ENCODE measurements at places on chromosomes 3 and 15.

DNA sequence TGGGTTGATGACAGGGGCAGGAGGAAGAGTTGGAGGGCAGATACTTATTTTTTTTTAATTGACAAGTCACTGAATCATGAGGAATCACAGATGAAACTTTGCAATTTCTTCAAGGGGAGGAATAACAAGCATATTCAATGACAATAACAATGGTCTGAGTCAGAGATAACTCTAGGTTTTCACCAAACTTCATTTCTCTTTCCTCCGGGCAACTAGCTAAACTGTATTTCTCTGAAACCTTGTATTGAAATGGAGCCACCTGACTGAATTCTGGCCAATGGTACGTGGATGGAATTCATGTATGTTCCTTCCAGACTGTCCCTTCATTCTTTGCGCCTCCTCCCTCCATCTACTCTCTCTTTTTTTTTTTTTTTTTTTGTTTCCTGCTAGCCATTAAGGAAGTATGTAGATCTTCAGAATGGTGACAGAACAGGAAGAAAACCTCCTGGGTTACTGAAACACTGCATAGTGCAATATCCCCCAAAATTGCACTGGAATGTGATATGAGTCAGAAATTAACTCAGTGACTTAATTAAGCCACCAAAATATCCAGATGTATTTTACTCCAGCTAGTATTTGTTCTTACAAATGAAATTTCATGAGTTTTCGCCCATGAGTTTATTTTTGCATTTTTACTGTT, 495.4 kb downstream of the OTOL1 start:
- H3K4me1 ChIP-seq, result no peaks in the 10 kb centered on the region
- H3K4me3 ChIP-seq, result no peak overlapping the region
- H3K27me3 ChIP-seq, result no peaks in the 10 kb centered on the region
- no peaks in the 10 kb centered on the region for H3K36me3 ChIP-seq
- DNase-seq, result no peak

DNA sequence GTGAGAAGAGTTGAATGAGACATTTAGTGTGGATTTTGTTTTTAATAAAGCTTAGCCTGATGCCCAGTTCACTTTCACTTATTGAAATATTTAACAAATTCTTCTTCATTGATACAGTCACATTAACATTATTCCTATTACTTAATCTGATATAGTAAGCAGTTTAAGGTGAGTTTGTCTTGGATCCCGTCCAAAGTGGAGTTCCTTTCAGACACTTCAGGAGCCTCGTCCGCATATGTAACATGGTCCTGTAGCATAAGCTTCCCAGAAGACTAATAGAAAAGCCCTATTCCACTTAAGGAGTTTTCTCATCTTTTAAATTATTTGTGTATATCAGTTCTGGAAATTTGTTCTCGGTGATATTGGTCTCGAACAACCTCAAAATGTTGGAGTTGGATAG, 39.7 kb upstream of the MLF1 start:
- no peaks in the 10 kb centered on the region for H3K27me3 ChIP-seq
- H3K27ac ChIP-seq, result no peak overlapping the region
- H3K4me1 ChIP-seq, result no peaks in the 10 kb centered on the region
- no peak overlapping the region for H3K4me3 ChIP-seq
- no peak for DNase-seq

DNA sequence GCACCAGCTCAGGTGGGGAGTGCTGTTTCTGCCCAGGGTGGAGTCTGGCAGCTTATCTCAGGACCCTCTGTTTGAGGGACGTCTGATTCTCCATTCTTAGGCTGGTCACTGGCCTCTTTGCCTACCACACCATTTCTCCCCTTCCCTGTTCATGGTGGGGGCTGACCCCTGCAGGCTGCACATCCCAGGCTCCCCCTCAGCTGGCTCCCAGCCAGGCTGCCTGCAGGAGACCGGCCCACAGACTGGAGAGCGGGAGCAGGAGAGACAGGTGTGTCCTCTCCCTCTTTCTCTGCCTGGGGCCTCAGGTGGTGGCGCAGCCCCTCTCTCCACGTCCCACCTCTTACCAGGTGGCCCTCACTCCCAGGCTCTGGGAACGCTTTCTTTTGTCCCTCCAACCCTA, 60.8 kb downstream of the RAB11A start:
- no peaks in the 10 kb centered on the region for H3K4me1 ChIP-seq
- no peaks in the 10 kb centered on the region for H3K27me3 ChIP-seq
- H3K27ac ChIP-seq, result no peak overlapping the region
- no peaks in the 10 kb centered on the region for H3K36me3 ChIP-seq
- DNase-seq, result no peak
- H3K4me3 ChIP-seq, result no peak overlapping the region

- peaks cover 10% of the 10 kb centered on the region for H3K27me3 ChIP-seq
- H3K4me1 ChIP-seq, result no peaks in the 10 kb centered on the region
- DNase-seq, result no peak
Measured at GRCh38 chr15:69659454-69660050, 206.9 kb downstream of the RPLP1 start.

DNA sequence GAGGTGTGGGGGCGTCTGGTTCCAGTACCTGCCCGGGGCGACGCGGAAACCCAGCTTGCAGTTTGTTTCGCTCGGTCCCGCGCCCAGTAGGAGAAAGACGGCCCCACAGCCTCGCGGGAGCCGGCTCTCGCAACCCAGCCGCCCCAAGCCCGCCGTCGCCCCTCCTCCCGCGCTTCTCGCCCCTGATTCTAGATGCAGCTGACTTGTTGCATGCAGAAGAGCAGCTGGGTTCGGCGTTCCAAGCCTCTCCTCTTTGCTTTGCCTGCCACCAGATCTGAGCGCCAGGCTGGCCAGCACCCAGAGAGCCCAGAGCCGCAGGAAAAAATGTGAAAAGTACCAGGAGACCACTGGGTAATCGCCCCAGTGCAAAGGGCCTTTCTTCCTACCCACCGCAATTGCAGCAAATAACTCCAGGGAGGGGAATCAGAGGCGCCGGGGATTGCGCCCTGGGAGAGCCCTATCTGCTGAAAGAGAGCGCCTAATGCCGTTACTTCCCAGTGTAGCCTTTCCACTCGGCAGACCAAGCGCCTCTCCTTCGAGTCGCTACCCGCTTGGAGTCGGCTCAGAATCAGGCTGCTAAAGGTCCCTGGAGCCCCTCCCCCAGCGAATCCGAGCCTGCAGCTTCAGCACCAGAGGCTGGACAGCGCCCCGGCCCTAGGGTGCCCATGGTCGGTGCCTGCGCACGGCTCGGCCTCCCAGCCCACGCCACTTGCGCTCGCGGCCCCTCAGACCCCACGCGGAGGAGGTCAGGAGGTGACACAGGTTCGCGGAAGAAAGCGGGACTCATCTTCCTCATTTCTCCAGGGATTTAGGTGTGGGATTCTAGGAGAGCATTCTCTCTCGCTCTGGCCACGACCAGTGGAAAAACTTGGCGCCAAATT, 15.7 kb upstream of the AEN start:
- no peak overlapping the region for H3K27ac ChIP-seq
- no peaks in the 10 kb centered on the region for H3K36me3 ChIP-seq
- DNase-seq, result no peak

DNA sequence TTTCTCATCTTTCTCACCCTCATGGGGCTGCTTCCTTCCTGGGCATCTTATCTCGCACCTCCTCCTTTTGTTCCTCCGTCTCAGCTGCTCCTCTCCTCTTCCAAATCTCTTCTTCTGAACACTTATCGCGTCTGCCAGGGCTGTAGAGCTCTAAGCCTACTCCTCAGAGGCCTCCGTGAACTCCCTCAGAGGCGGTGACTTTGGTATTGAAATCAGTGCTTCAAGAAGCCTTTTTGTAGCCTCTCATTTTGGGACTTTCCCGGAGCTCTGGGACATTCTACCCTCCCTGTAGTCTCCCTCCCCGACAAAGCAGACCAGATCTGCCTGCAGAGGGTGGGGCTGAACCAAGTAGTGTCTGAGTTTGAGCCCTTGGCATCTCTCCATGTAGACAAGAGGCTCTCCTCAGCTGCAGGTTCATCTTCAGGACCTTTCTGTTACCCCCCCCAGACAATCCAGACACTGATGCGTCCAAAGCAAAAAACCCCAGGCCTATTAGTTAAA, 17.5 kb upstream of the CPNE9 start:
- H3K4me1 ChIP-seq, result no peaks in the 10 kb centered on the region
- no peak overlapping the region for H3K4me3 ChIP-seq

- H3K4me1 ChIP-seq, result peaks cover 4% of the 10 kb centered on the region
- no peak overlapping the region for H3K4me3 ChIP-seq
- H3K36me3 ChIP-seq, result peaks cover 27% of the 10 kb centered on the region
- no peak for DNase-seq
Measured at GRCh38 chr3:47443611-47443995, 32.1 kb downstream of the SCAP start.

DNA sequence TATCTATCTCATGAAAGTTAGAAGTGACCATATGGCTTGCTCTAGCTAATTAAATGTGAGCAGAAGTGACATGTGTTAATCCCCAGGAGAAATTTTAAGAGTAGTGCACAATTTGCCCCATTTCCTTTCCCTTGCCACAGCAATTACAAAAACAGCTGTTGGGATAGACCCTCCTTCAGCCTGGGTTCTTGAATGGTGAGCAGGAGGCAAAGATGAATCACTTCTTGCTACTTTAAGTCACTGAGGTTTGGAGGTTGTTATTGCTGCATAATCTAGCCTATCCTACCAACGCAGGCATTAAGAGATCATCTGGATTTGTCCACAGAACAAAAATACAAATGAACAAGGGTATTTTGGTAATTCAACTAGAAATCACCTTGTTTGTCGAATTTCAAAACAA, 51.7 kb upstream of the CAPN7 start:
- H3K36me3 ChIP-seq, result peaks cover 4% of the 10 kb centered on the region
- H3K27ac ChIP-seq, result no peak overlapping the region
- peaks cover 61% of the 10 kb centered on the region for H3K27me3 ChIP-seq
- peaks cover 8% of the 10 kb centered on the region for H3K4me1 ChIP-seq
- no peak overlapping the region for H3K4me3 ChIP-seq

DNA sequence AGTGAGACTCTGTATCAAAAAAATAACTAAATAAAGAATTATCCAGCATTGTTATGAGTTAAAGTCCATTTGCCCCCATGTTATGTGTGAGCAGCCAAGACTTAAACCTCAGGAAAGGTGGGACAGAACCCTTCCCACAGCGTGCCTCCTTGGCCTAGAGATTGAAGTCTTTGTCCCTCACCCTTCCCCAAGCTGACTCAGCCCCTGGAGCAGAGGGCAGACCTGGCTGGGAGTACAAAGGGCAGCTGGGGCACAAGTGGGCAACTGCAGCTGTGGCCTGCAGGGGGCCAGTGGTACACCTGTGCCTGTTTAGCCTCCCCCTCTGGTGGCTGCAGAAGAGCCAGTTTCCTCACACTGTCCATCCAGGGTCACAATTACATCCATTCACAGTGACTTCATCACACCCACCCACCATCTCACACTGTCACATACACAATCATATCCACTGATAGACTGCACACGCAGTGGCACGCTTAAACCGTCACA, 940 bp upstream of the ACY1 start:
- peak overlapping the region; percentile 98 for H3K4me3 ChIP-seq
- peak; percentile 62 for DNase-seq
- no peaks in the 10 kb centered on the region for H3K27me3 ChIP-seq
- peak overlapping the region; percentile 88 for H3K27ac ChIP-seq
- peaks cover 3% of the 10 kb centered on the region for H3K36me3 ChIP-seq
- peaks cover 30% of the 10 kb centered on the region for H3K4me1 ChIP-seq

- peaks cover 35% of the 10 kb centered on the region for H3K4me1 ChIP-seq
- no peak for DNase-seq
- H3K27me3 ChIP-seq, result peaks cover 27% of the 10 kb centered on the region
- H3K4me3 ChIP-seq, result no peak overlapping the region
- H3K27ac ChIP-seq, result no peak overlapping the region
Measured at GRCh38 chr15:62125773-62126172, 39.3 kb downstream of the C2CD4B start.

- no peaks in the 10 kb centered on the region for H3K27me3 ChIP-seq
- peak overlapping the region; percentile 64 for H3K4me3 ChIP-seq
- DNase-seq, result no peak
- peaks cover 63% of the 10 kb centered on the region for H3K4me1 ChIP-seq
Measured at GRCh38 chr3:71492974-71493771, 90.4 kb downstream of the FOXP1 start.

GRCh38 chr3:135874035-135874434, 91.5 kb upstream of the PPP2R3A start:
- no peaks in the 10 kb centered on the region for H3K4me1 ChIP-seq
- no peaks in the 10 kb centered on the region for H3K27me3 ChIP-seq
- no peak overlapping the region for H3K4me3 ChIP-seq
- H3K27ac ChIP-seq, result no peak overlapping the region
- H3K36me3 ChIP-seq, result no peaks in the 10 kb centered on the region
- DNase-seq, result no peak

DNA sequence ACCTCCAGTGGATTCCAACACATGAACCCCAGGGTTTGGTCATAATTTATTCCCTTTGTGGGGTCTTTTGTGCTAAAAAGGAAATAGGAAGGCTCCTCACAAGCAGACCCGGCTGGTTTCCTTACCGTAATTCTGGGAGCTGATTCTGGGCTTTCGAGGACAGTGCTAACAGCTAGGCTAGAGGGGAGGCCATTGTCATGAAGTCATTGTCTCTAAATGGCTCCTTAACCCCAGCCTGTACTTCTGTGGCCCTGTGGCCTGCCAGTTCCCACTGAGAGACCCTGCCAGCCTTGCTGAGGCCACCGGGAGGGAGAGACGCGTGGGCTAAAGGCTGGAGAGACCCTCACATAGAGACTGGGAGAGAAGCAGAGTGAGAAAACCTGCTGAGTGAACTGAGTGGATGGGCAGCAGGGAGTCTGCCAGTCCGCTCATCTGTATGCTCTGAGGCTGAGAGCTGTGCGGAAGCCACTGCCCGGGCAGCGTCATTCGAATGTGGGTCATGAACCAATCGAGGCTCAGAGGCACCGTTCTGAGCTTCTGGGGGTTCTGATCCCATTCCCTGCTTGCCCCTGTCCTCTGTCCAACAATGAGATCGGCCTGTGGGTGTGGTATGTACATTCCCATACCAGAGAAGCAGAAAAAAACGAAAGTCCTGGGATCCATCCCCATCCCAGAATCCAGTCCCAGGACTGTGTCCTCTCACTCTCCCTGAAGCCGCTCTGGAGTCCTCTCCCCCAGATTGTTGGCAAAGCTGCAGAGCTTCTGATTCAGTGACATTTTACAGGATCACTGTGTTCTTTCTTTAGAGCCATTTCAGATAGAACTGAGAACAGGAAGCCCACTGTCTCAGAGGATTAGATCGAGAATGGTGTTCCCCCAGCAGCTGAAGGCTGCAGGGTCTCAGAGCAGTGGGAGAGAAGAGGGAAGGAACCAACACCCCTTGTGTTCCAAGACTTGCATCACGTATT, 21.3 kb upstream of the DGKG start:
- DNase-seq, result no peak
- no peak overlapping the region for H3K27ac ChIP-seq
- H3K27me3 ChIP-seq, result peaks cover 3% of the 10 kb centered on the region

GRCh38 chr3:25156626-25157025, 271.4 kb upstream of the RARB start:
- no peak overlapping the region for H3K27ac ChIP-seq
- no peaks in the 10 kb centered on the region for H3K27me3 ChIP-seq
- no peaks in the 10 kb centered on the region for H3K4me1 ChIP-seq
- no peaks in the 10 kb centered on the region for H3K36me3 ChIP-seq
- DNase-seq, result no peak

- no peak for DNase-seq
- no peak overlapping the region for H3K27ac ChIP-seq
- peaks cover 34% of the 10 kb centered on the region for H3K4me1 ChIP-seq
- peaks cover 71% of the 10 kb centered on the region for H3K27me3 ChIP-seq
- no peaks in the 10 kb centered on the region for H3K36me3 ChIP-seq
- H3K4me3 ChIP-seq, result no peak overlapping the region
Measured at GRCh38 chr3:193968380-193968974, 167.5 kb upstream of the HES1 start.

- no peaks in the 10 kb centered on the region for H3K36me3 ChIP-seq
- no peak for DNase-seq
- no peak overlapping the region for H3K27ac ChIP-seq
- no peak overlapping the region for H3K4me3 ChIP-seq
- H3K4me1 ChIP-seq, result no peaks in the 10 kb centered on the region
Measured at GRCh38 chr3:178777718-178778411, 241.6 kb downstream of the KCNMB2 start.
